ENCODE measurements at places on chromosomes 12 and 14.

- DNase-seq, result peak; percentile 55
These were observed 947 bp downstream of the AEBP2 start for GRCh38 chr12:19440019-19440858.

GRCh38 chr12:120962532-120963020 is 15.8 kb upstream of the HNF1A start:
- no peak for DNase-seq

- no peak for DNase-seq
These were observed 298.3 kb downstream of the SSPN start for GRCh38 chr12:26493656-26494055.

DNA sequence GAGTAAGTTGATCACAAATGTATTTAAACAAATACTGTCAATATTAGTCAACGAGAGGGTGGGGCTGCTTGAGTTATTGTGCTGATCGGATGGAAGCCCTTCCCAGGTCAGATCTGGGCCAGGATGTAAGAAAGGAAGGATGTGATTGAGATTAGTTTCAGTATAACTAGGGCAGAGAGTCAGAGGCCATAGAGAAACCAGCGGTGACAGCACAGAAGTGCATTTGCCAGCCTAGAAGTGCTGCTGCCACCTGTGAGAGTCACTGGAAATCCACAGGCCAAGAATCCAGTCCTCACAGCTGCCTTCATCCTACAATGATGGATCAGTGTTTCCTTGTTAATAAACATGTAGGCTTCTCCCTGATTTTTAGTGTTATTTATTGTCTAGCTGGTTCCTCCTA is 9.8 kb upstream of the FERMT2 start:
- no peak for DNase-seq

- DNase-seq, result peak; percentile 18
These were observed 404.4 kb downstream of the FLRT2 start for GRCh38 chr14:85934123-85934885.

GRCh38 chr12:52813885-52814709 is at the start of gene KRT4:
Gene KRT4, minus strand, starts transcription at chr12:52814116. Its CDS starts 58 bp downstream, at chr12:52814058.
- no peak for DNase-seq

DNA sequence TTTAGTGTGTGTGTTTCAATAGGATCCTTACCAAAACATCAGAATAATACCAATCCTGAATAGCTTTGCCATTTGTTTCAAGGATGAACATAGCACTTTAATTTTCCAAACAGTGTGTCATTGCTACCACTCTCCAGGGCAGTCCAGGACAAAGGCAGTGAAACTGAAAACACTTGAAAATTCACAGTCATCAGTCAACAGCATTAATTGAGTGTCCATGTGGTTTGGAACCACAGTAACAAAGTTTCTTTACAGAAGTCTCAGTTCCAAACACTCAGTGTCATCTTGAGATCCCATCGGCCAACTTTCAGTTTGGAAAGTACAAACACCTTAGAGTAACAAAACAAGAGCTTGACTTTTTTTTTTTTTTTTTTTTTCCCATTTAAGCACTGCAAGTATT is 228.4 kb upstream of the SOX5 start:
- DNase-seq, result no peak

DNA sequence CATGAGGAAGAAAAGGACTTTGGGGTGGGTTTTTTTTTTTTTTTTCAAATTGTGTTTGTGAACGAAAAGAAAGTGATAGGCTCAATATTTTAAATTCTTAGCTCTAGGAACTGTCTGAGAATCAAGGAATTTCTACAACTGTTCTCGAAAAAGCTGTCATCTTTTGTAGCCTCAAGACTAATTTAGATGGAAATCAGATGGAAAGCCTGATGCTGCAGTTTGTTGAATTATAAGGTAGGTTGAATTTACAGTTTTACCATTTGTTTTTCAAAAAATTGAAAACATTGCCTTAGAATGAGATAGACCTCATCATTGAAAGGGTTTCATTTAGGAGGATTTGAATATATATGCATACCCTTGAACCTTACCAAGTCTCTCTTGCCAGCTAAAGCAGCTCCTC is 109.3 kb upstream of the TRHDE start:
- no peak for DNase-seq

GRCh38 chr12:98408681-98409080 is 106.7 kb upstream of the TMPO start:
- no peak for DNase-seq

- DNase-seq, result peak; percentile 6
These were observed 445.4 kb upstream of the OR4E1 start for GRCh38 chr14:22118899-22119477.

- peak; percentile 45 for DNase-seq
These were observed 29.2 kb upstream of the TMED10 start for GRCh38 chr14:75205591-75205990.

GRCh38 chr14:105563347-105563737 is 37.0 kb downstream of the TMEM121 start:
- no peak for DNase-seq

DNA sequence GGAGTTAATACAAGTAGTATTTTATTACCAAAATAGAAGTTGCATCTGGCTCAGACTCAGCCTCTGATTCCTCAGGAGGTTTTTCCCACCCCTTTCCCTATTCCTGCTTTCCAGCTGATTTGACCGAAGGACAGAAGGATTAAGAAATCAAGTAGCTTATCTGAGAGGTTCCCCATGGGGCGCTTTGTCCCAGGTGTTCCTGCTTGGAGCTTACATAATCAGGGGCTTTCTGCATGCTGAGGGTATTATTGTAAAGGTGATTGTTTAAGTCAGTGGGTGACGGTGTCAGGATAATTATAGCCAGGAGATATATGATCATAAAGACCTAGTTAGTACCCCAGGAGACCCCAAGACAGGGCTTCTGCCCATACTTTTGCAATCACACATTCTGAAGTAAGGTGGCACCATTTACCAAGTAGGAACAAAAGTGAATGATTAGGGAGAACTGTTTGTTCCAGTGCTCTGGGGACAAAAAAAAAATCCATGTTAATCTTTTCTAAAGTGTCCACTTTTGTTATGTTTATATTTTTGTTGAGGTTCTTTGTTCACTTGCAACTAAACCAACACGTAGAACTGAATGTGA is 921.3 kb downstream of the NRXN3 start:
- no peak for DNase-seq

GRCh38 chr12:93015871-93016751 is 87.0 kb upstream of the EEA1 start:
- peak; percentile 33 for DNase-seq

DNA sequence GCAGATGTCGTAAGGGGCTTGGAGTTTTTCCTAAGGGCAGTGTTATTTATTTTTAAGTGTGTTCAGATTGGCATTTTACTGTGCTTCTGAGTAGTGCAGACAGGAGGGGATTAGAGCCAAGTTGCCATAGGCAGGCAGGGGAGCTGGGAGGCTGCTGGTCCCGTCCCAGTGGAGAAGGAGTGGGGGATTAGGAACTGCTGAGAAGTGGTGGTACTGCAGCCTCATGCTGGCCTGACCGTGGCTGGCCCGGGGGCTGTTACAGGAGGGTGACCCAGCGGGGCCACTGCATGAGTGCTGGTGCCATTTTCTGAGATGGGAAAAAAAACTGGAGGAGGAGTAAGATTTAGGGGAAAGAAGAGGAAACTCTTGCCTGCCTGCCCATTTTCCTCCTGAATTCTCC is 52.3 kb upstream of the DLK1 start:
- DNase-seq, result no peak

DNA sequence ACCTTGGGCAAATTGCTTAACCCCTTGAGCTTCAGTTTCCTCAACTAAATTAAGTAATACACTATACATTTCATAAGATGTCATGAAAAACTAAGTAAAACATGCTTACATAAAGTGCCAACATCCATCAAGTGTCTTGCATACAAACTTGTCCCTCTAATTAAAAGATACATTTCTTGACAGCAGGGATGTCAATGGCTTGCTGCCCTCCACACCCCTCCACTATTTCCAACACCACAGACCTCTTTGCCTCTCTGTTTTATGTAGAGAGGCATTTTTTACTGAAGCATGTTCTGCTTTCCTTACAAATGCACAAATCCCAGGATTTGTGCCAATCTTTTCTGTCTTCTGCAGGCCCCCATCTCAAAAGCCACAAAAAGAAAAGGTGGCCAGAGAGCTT is 89.0 kb upstream of the HOXC13 start:
- no peak for DNase-seq

DNA sequence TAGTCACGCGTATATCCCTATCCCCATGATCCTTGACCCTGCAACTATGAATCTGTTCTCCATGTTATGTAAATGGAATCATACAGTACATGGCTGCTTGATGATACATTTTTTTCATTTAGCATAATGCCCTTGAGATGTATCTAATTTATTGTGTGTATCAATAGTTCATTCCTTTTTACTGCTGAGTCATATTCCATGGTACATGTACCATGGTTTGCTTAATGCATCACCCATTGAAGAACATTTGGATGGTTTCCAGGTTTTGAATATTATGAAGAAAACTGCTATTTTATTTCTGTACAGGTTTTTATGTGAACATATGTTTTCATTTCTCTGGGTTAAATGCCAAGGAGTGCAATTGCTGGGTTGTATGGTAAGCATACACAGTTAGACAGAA is 4.0 kb upstream of the RNASE10 start:
- DNase-seq, result peak; percentile 33

DNA sequence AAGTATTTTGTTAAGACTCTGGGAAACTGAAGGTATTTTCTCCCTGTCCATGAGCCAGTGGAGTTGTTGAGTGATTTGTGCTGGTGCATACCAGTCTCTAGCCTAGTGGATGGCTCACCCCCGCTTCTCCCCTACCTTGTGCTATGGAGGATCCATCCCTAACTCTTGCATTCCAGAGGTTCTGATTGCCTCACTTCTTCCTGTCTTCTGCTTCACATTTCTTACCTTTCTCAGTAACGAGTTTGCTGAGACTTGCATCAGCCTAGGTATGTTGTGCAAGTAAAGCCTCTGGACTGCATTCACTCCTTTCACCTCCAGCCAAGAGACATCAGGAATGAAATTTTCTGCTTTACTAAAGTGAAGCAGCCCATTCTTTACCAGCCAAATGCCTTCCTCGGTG is 391.6 kb downstream of the ZFP36L1 start:
- no peak for DNase-seq

DNA sequence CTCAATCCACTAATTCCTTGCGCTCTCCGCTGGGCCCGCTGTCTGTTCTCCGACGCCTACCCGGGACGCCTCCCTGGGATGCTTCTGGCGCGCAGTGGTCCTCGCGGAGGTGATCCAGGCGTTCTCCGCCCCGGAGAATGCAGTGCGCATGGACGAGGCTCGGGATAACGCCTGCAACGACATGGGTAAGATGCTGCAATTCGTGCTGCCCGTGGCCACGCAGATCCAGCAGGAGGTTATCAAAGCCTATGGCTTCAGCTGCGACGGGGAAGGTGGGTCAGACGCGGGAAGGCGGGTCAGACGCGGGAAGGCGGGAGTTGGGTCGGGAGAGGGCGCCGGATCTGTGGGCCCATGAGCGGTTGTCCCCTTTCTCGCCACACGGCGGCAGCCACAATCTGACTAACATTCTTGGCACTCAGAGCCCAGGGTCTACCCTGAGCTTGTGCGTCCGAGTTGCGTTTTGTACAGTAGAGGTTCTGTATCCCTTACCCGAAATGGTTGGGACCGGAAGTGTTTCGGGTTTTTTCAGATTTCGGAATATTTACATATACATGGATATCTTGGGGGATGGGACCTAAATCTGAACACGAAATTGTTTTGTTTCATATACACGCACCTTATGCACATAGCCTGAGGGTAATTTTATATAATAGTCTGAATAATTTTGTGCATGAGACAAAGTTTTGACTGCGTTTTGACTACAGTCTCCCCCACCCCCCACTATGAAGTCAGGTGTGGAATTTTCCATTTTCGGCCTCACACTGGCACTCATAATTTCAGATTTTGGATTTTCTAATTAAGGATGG is 762 bp downstream of the C12orf57 start:
- peak; percentile 90 for DNase-seq

DNA sequence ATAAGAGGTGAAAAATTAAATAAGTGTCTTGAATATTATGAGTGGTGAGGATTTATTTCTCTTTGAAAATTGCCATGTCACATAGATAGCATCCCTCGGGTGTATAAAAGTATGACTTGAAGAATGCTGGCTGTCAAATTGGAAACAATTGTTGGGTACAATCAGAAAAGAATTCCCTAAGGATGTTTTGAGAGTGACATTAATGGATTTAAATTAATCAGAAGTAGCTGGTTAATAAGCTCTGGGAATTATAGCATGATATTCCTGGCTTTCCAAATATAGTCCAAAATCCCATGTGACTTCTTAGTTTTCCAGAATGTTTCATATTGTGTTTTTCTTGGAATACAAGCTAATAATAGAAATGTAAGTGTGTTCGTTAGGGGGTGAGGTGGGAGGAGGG is 196.5 kb downstream of the ANO4 start:
- no peak for DNase-seq

- no peak for DNase-seq
These were observed 177.8 kb downstream of the PRKD1 start for GRCh38 chr14:29749829-29750228.

GRCh38 chr12:88433997-88434703 is 146.1 kb downstream of the KITLG start:
- DNase-seq, result no peak

GRCh38 chr12:22874151-22874550 is 249.2 kb downstream of the ETNK1 start:
- peak; percentile 40 for DNase-seq

- no peak for DNase-seq
These were observed 186.3 kb upstream of the PLEKHA5 start for GRCh38 chr12:18943200-18943599.

- peak; percentile 55 for DNase-seq
These were observed at the start of gene TMTC1 for GRCh38 chr12:29783773-29784666. Gene TMTC1, minus strand, starts transcription at chr12:29783942. Its CDS starts 191 bp downstream, at chr12:29783751.

DNA sequence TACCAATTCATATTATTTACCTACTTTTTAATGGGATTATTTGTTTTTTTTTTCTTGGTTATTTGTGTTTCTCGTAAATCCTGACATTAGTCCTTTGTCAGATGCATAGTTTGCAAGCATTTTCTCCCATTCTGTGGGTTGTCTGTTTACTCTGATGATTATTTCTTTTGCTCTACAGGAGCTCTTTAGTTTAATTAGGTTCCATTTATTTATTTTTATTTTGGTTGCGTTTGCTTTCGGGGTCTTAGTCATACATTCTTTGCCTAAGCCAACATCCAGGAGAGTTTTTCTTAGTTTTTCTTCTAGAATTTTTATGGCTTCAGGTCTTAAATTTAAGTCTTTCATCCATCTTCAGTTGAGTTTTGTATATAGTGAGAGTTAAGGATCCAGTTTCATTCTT is 289.9 kb downstream of the AKAP6 start:
- DNase-seq, result no peak

DNA sequence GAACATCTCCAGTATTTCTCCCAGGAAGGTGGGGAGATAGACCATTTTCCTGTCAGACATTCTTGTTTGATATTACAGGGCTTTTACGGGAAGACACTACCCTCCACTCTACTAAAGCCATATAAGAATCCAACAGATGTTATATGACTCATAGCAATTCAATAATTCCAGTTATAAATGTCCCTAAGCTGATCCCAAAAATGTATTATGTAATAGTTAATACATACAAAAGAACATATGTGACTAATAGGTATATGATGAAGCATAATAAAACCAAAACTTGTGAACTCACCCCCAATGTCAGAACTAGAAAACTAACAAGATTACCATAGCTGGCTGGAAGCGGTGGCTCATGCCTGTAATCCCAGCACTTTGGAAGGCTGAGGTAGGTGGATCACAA is 84.2 kb downstream of the EFCAB11 start:
- DNase-seq, result no peak

GRCh38 chr12:54010053-54010971 is 1.5 kb downstream of the HOXC8 start:
- no peak for DNase-seq

GRCh38 chr12:131151558-131152345 is 198.0 kb downstream of the ADGRD1 start:
- DNase-seq, result no peak

- DNase-seq, result no peak
These were observed 24.0 kb downstream of the PRDM4 start for GRCh38 chr12:107736914-107737313.
